Inflammatory macrophage treated with lipopolysaccharide for 1 hour (primary cell): ENCODE measurements at places on chromosomes 2 and 18.

- no peak for DNase-seq
Observed at GRCh38 chr2:138255670-138256069, 245.9 kb upstream of the SPOPL start.

- DNase-seq: no peak
Observed at GRCh38 chr2:20179755-20180594, 45.0 kb downstream of the SDC1 start.

DNA sequence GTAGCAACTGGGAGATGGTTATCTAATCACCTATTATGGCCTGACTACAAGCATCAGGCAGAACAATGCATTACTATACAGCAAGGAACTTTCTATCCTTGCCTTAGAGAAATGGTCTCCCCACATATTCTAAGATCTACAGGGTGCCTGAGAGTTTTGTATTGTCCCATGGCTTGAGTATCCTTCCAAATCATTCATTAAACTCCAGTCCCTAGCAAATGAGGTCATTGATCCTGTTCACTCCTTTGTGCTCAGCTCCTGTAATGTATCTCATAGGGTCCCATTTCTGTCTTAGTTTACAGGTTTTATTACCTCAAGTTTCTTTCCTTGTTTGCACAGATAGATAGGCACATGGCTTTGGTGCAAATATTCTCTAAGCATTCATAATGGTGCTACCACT, 9.0 kb downstream of the HNMT start:
- DNase-seq: no peak

DNA sequence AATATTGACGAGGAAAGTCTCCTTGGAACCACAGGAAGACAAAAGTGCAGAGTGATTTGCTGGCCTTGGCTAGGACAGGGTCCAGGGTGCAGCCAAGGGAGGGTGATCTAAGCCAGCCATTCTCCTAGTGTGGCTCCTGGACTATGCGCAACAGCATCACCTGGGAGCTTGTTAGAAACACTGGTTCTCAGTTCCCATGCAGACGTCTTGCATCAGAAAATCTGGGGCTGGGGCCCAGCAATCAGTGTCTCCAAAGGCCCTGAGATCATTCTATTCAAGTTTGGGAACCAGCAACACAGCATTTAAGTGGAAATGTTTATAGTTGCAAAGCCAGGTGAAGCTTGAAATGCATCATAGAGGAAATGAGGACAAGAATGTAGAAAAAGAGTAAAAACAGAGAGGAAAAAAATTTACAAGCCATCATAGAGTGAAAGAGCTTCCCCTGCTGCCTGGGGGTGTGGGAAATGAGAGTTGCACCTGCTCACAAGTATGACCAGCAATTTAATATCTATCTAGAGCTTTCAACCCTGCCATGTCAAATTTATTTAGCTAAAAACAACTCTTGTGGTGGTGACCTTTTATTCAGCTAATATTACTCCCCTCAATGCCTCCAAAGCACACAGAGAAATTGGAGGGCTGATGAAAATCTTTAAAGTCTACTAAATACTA, 54.4 kb upstream of the SEC11C start:
- DNase-seq: no peak
